ENCODE measurements at places on chromosomes 11 and 22.

GRCh38 chr22:43327157-43327438 is 16.1 kb downstream of the SCUBE1 start:
- peaks cover 5% of the 10 kb centered on the region for H3K27me3 ChIP-seq
- no peak for DNase-seq
- no peaks in the 10 kb centered on the region for H3K36me3 ChIP-seq
- no peak overlapping the region for H3K27ac ChIP-seq
- H3K4me3 ChIP-seq: no peak overlapping the region
- H3K4me1 ChIP-seq: peaks cover 6% of the 10 kb centered on the region

GRCh38 chr11:90100431-90100830 is 14.7 kb downstream of the UBTFL1 start:
- no peaks in the 10 kb centered on the region for H3K36me3 ChIP-seq
- peaks cover 4% of the 10 kb centered on the region for H3K4me1 ChIP-seq

- no peak for DNase-seq
- H3K4me3 ChIP-seq: no peak overlapping the region
- H3K4me1 ChIP-seq: peaks cover 9% of the 10 kb centered on the region
- H3K27ac ChIP-seq: no peak overlapping the region
These were observed 27.9 kb downstream of the CPT1A start for GRCh38 chr11:68813773-68814172.

- no peaks in the 10 kb centered on the region for H3K4me1 ChIP-seq
- H3K4me3 ChIP-seq: no peak overlapping the region
- no peaks in the 10 kb centered on the region for H3K36me3 ChIP-seq
- H3K27me3 ChIP-seq: peaks cover 32% of the 10 kb centered on the region
These were observed 13.7 kb downstream of the POU2AF3 start for GRCh38 chr11:111312076-111312475.
